ENCODE measurements at places on chromosomes 5 and 9. TPM values are rescaled to one million over a fixed set of nuclear protein-coding genes. Genes with fewer than 3 reads are reported as not detected.

The LHX2 gene
- total RNA-seq = not detected

The BSPRY gene
- total RNA-seq = not detected

The PSD2 gene
- under 0.01 TPM for total RNA-seq

The RANBP3L gene
- under 0.01 TPM for total RNA-seq

The DNAH5 gene
- 0.47 TPM for total RNA-seq

The CDH9 gene
- not detected for total RNA-seq

The PCDHA6 gene
- total RNA-seq = 0.17 TPM

The PCDHGA1 gene
- total RNA-seq = 1.3 TPM

The MELK gene
- total RNA-seq = 6.5 TPM
